ENCODE measurements at places on chromosomes 6 and 20.

DNA sequence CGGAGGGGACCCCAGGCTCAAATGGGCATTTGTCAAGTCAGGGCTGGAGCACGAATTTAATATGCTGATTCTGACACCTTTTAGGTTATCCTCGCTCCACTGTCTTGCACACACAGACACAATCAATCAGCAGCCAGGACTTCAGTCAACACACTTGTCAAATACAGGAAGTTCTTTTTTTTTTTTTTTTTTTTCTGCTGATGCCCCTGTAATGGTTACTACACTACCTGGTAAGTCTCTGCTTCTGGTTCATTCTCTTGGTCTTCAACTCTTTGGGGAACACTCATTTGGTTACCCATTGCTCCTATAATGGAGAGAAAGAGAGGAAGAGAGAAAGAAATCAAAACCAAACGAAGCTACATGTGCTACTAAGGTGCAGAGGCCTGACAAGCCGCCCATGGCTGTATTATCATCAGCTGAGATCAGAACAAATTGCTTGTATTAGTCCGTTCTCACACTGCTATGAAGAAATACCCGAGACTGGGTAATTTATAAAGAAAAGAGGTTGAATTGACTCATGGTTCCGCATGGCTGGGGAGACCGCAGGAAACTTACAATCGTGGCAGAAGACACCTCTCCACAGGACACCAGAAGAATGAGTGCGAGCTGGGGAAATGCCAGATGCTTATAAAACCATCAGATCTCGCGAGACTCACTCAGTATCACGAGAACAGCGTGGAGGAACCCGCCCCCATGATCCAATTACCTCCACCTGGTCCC, 11.8 kb downstream of the BCAS1 start:
- no peak for DNase-seq
- H3K27ac ChIP-seq = no peak overlapping the region
- H3K27me3 ChIP-seq = peaks cover 4% of the 10 kb centered on the region
- no peaks in the 10 kb centered on the region for H3K4me1 ChIP-seq
- no peaks in the 10 kb centered on the region for H3K36me3 ChIP-seq
- H3K4me3 ChIP-seq = no peak overlapping the region

- H3K27ac ChIP-seq = no peak overlapping the region
- no peak for DNase-seq
These were observed 6.4 kb downstream of the TP53INP2 start for GRCh38 chr20:34710568-34710839.

DNA sequence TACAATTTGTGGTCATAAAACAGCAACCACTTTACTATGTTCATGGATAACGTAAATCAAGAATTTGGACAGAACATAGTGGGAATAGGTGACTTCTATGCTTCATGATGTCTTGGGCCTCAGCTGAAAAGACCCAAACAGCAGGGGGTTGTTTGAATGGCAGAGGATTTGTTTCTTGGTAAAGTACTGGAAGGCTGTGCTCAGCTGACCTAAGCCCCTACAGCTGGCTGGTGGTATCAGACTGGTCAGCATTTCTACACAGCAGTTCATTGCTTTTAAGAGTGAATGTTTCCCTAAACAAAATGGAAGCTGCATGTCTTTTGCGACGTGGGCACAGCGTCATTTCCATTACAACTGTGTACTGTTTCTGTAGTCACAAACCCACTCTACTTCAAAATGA, 148.5 kb upstream of the DEFB112 start:
- no peaks in the 10 kb centered on the region for H3K4me1 ChIP-seq
- no peak overlapping the region for H3K27ac ChIP-seq
- no peak for DNase-seq

- H3K27me3 ChIP-seq = no peaks in the 10 kb centered on the region
- no peaks in the 10 kb centered on the region for H3K36me3 ChIP-seq
- no peak overlapping the region for H3K4me3 ChIP-seq
These were observed 73.0 kb downstream of the TIAM2 start for GRCh38 chr6:155067956-155068615.

DNA sequence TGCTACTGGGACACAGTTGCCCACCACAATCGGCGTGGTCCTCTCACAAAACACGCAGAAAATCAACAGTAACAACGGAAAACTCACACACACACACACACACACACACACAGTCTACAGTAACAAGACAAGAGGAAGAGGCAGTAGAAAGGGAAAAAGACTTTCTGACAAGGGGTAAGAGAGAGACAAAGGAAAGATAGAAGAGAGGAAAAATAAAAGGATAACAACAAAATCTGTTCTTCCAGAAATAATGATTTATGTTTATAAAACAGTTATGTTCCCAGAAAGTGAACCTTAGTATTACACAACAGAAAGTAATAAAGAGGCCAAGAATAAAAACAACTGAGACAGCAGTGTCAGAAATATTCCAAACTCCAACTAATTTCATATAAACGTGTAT, 2.9 kb downstream of the RANBP9 start:
- H3K4me3 ChIP-seq = peak overlapping the region; percentile 85
- H3K4me1 ChIP-seq = peaks cover 40% of the 10 kb centered on the region
- no peaks in the 10 kb centered on the region for H3K27me3 ChIP-seq
- peak overlapping the region; percentile 96 for H3K27ac ChIP-seq
- no peak for DNase-seq
- peaks cover 2% of the 10 kb centered on the region for H3K36me3 ChIP-seq

DNA sequence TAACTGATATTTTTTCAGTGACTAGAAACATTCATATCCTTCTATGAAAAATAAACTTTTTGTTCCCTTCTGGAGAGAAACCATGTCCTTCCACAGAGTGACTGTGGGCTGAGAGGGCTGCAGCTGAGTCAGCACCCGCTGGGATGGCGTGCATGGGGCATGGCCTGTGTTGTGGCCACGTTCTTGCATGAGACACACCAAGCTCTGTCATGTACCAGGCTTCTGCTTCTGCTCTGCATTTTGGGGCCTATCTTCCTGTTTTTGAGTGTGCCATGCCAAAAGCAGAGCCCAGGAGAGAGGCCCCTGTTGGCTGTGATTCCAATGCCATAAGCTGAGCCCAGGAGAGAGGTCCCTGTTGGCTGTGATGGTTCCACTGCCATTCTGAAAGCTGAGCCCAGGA, 10.8 kb downstream of the APMAP start:
- H3K27me3 ChIP-seq = no peaks in the 10 kb centered on the region
- no peak overlapping the region for H3K4me3 ChIP-seq
- no peaks in the 10 kb centered on the region for H3K4me1 ChIP-seq
- peaks cover 56% of the 10 kb centered on the region for H3K36me3 ChIP-seq
- DNase-seq = no peak

GRCh38 chr6:111588366-111588765, 17.3 kb downstream of the TRAF3IP2 start:
- no peak overlapping the region for H3K4me3 ChIP-seq
- peaks cover 50% of the 10 kb centered on the region for H3K4me1 ChIP-seq
- no peak overlapping the region for H3K27ac ChIP-seq

GRCh38 chr20:26208296-26209091, 511.8 kb upstream of the ZNF337 start:
- H3K27me3 ChIP-seq = peaks cover 71% of the 10 kb centered on the region
- H3K4me1 ChIP-seq = peaks cover 6% of the 10 kb centered on the region
- no peak overlapping the region for H3K27ac ChIP-seq
- H3K4me3 ChIP-seq = peak overlapping the region; percentile 52

- no peak for DNase-seq
- H3K4me1 ChIP-seq = peaks cover 7% of the 10 kb centered on the region
- H3K27ac ChIP-seq = no peak overlapping the region
- H3K27me3 ChIP-seq = no peaks in the 10 kb centered on the region
- H3K36me3 ChIP-seq = peaks cover 12% of the 10 kb centered on the region
These were observed 14.6 kb downstream of the TSPYL4 start for GRCh38 chr6:116239256-116239655.

- no peak overlapping the region for H3K4me3 ChIP-seq
- H3K27ac ChIP-seq = no peak overlapping the region
- H3K36me3 ChIP-seq = no peaks in the 10 kb centered on the region
- H3K4me1 ChIP-seq = peaks cover 7% of the 10 kb centered on the region
- peaks cover 11% of the 10 kb centered on the region for H3K27me3 ChIP-seq
These were observed 369.5 kb downstream of the THBS2 start for GRCh38 chr6:168884050-168884645.

GRCh38 chr6:74780831-74781230, 425.0 kb downstream of the COL12A1 start:
- no peaks in the 10 kb centered on the region for H3K36me3 ChIP-seq
- no peak overlapping the region for H3K27ac ChIP-seq
- DNase-seq = no peak
- H3K4me1 ChIP-seq = no peaks in the 10 kb centered on the region
- no peak overlapping the region for H3K4me3 ChIP-seq

GRCh38 chr6:108291091-108291490, 3.8 kb upstream of the AFG1L start:
- no peak overlapping the region for H3K27ac ChIP-seq
- H3K4me3 ChIP-seq = no peak overlapping the region
- no peaks in the 10 kb centered on the region for H3K27me3 ChIP-seq
- DNase-seq = no peak
- H3K4me1 ChIP-seq = peaks cover 12% of the 10 kb centered on the region

- no peak for DNase-seq
- H3K4me3 ChIP-seq = no peak overlapping the region
- peaks cover 12% of the 10 kb centered on the region for H3K4me1 ChIP-seq
- no peak overlapping the region for H3K27ac ChIP-seq
- no peaks in the 10 kb centered on the region for H3K27me3 ChIP-seq
These were observed 5.5 kb downstream of the UBR2 start for GRCh38 chr6:42569102-42570028.

- no peaks in the 10 kb centered on the region for H3K36me3 ChIP-seq
- no peak overlapping the region for H3K27ac ChIP-seq
- peaks cover 5% of the 10 kb centered on the region for H3K27me3 ChIP-seq
- peaks cover 1% of the 10 kb centered on the region for H3K4me1 ChIP-seq
- no peak overlapping the region for H3K4me3 ChIP-seq
These were observed 37.7 kb upstream of the DEFB112 start for GRCh38 chr6:50087231-50087954.

DNA sequence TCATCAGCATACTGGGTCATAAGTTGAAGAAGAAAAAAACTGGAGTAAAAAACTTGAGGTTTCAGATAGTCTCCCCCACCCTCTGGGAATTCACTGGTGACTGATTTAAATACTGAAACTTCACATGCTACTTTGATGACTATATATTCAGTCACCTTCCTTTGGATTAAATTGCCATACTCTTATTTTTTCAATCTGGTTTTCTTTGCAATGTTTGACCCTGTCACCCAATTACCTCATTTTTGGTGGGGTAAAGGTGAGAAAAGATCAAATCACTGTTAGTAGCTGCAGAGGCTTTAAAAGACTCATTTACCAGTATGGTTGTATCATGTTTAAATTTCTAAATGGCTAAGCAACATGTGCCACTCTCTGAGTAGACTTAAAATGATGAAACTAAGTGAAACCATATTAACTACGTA, 862.7 kb upstream of the FLRT3 start:
- H3K36me3 ChIP-seq = no peaks in the 10 kb centered on the region
- no peak overlapping the region for H3K4me3 ChIP-seq
- H3K4me1 ChIP-seq = peaks cover 11% of the 10 kb centered on the region
- DNase-seq = no peak

DNA sequence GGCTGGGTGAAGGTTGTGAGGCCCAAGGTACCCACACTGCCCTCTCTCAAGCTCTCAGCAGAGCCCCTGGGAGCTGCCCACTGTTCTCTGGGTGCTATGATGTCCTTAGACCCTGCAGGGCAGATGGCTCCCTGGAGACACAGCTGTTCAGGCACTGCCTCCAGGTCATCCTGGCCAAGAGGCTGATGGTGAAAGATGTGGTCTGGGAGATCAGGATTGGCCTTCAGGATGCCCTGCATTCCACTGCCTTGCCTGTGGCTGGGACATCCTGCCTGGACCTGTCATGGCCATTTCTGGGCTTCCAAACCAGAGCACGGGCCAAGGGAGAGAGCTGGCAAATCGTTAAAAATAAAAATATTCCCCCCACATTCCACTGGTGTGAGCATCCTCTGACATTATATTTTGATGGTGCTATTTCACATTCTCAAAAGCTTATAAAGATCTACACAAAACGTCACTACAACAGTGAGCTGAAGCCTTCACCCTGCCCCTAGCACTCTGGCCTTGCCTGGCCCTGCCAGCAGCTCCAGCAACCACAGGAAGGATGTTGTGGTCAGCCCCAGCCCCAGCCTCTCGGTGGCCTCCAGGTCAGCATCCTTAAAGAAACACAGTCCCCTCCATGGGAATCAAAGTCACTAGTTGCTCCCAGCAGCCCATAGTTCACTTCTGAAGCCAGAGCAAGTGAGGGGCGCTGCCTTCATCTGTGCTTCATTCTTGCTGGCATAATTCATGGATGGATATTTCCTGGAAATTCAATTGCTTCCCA, 13.5 kb upstream of the KCNK16 start:
- H3K36me3 ChIP-seq = no peaks in the 10 kb centered on the region
- H3K27ac ChIP-seq = no peak overlapping the region
- peaks cover 16% of the 10 kb centered on the region for H3K4me1 ChIP-seq
- DNase-seq = no peak

- H3K36me3 ChIP-seq = no peaks in the 10 kb centered on the region
- peak; percentile 32 for DNase-seq
- H3K4me3 ChIP-seq = peak overlapping the region; percentile 75
- no peak overlapping the region for H3K27ac ChIP-seq
- H3K4me1 ChIP-seq = peaks cover 33% of the 10 kb centered on the region
- no peaks in the 10 kb centered on the region for H3K27me3 ChIP-seq
These were observed 54.1 kb upstream of the TPD52L1 start for GRCh38 chr6:125099211-125100073.

GRCh38 chr6:117918454-117918853, 11.4 kb downstream of the SLC35F1 start:
- no peak overlapping the region for H3K27ac ChIP-seq
- peaks cover 14% of the 10 kb centered on the region for H3K27me3 ChIP-seq
- H3K4me1 ChIP-seq = no peaks in the 10 kb centered on the region
- no peak for DNase-seq
- H3K36me3 ChIP-seq = no peaks in the 10 kb centered on the region

- H3K27me3 ChIP-seq = peaks cover 1% of the 10 kb centered on the region
- DNase-seq = no peak
- no peak overlapping the region for H3K4me3 ChIP-seq
- no peaks in the 10 kb centered on the region for H3K36me3 ChIP-seq
- H3K4me1 ChIP-seq = peaks cover 24% of the 10 kb centered on the region
These were observed 19.1 kb downstream of the ADGRB3 start for GRCh38 chr6:68654134-68654533.

DNA sequence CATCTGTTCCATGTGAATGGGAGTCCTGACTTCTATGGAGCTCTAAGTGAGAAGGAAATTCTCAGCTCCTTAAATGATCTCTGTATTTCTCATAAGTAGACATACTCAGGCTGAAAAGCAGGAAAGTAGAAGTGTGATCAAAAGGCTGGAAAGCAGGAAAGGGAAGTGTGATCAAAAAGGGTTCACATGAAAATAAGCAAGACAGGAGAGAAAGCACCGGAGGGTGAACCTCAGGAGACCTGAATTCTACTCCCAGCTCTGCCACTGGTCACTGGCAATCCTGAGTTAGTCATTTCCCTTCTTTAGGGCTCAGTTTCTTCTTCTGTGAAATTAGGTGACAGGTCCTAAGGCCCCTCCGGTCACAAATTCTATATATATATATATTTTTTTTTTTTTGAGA, 55.5 kb upstream of the TRERF1 start:
- H3K4me1 ChIP-seq = peaks cover 18% of the 10 kb centered on the region
- no peaks in the 10 kb centered on the region for H3K36me3 ChIP-seq
- H3K27me3 ChIP-seq = no peaks in the 10 kb centered on the region
- no peak for DNase-seq

- no peaks in the 10 kb centered on the region for H3K36me3 ChIP-seq
- H3K4me3 ChIP-seq = no peak overlapping the region
These were observed 157.8 kb downstream of the SLC22A3 start for GRCh38 chr6:160505970-160506369.
